ENCODE measurements at places on chromosomes 16 and 17.

DNA sequence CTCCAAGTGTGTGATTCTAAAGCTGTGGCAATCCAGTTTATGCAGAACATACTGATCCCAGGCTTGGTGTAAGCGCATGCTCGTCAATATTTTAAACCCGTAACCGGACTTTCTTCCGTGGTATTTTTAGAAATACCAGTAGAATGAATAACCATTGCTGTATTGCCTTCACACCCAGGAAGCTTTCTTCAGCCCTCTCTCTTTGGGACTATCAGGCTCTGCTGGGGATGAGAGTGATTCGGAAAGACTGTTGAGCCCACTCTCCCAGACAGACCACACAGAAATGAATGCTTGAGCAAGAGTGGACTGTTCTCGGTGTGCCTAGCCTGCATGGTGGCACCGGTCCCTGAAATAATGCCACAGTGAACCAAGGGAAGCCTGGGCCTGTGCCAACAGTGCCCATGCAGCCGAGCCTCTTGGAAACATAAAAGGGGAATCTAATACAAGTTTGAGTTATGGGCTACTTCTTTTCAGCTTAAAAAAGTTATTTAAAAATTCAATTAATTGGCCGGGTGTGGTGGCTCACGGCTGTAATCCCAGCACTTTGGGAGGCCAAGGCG, 89.9 kb upstream of the ELAC2 start:
- DNase-seq, result no peak

- DNase-seq, result no peak
Observed at GRCh38 chr17:72008236-72008876, 112.5 kb upstream of the SOX9 start.

GRCh38 chr16:78415669-78416068, 316.2 kb downstream of the WWOX start:
- no peak for DNase-seq

DNA sequence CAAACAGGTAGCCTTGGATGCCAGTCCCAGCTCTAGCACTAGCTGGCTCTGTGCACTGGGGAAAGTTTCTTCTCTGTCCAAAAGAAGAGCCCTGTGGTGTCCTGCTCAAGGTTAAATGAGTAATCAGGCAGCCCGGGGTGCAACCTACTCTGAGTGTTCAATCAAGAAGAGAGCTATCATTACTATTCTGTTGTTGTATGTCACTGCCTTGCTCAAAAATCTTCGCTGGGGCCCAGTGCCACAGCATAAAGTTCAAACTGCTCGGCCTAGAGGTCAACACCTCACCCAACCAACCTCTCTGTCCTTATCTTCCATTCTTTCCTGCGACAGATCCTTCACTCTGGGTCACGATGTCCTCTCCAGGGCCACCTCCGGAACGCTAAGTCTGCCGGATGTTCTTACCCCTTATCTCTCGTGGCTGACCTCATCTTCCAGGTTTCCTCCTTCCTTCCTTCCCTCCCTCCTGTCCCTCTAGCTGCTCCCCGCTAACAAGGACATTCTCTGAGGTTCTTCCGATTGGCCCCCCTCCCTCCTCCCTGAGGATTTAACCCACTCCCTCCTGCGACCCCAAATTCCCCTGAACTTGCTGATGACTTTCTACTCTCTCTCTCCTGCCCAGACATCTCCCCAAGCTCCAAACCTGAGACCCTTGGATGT, 4.4 kb downstream of the FDXR start:
- no peak for DNase-seq

DNA sequence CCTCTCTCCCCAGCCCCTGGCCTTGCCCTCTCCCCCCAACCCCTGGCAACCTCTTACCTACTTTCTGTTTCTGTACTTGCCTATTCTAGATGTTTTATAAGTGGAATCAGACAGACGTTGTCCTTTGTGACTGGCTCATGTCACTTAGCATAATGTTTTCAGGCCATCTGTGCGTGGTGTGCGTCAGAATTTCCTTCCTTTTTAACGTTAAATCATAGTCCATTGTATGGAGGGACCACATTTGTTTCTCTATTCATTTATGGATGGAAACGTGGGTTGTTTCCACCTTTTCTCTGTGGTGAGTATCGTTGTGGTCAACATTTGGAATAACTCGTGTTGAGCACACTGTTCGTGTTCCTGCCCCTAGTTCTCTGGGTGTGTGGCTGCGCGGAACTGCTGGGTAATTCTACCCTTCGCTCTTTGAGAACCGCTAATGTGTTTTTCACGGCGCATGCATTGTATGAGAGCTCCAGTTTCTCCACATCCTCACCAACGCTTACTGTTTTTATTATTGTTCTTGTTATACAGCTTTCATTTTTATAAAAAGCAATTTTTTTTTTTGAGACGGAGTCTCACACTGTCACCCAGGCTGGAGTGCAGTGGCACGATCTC, 26.3 kb downstream of the ACTG1 start:
- DNase-seq, result no peak

Measured in mesenteric fat pad (tissue), 1 donor.